GDM1 (cell line): ENCODE measurements at places on chromosomes 16 and 17.

DNA sequence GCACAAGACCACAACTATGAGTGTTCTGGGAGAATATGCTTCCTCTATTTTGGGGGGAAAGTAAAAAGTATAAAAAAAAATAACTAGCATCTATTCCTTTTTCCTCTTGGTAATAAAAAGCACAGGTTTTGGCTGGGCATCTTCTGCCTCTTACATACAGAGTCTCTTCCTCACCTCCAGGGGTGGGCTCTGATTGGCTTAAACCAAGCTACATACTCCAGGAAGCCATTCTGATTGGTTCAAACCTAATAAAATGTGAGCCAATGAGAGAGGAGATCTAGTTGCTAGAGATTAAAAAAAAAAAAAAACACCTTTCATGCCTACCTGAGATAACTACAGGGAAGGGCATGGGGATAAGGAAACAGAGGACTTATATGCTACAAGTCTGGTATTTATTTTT is 365.9 kb upstream of the ERCC4 start:
- no peak for DNase-seq

- DNase-seq: no peak
These were observed 17.7 kb upstream of the CNP start for GRCh38 chr17:41948762-41949460.

GRCh38 chr16:24539295-24539849 is at the start of gene RBBP6:
RBBP6 (plus strand) TSS chr16:24539566; CDS start chr16:24540627, 1,061 bp downstream.
- DNase-seq: peak; percentile 97

GRCh38 chr17:73847952-73848351 is 203.7 kb upstream of the SDK2 start:
- no peak for DNase-seq

DNA sequence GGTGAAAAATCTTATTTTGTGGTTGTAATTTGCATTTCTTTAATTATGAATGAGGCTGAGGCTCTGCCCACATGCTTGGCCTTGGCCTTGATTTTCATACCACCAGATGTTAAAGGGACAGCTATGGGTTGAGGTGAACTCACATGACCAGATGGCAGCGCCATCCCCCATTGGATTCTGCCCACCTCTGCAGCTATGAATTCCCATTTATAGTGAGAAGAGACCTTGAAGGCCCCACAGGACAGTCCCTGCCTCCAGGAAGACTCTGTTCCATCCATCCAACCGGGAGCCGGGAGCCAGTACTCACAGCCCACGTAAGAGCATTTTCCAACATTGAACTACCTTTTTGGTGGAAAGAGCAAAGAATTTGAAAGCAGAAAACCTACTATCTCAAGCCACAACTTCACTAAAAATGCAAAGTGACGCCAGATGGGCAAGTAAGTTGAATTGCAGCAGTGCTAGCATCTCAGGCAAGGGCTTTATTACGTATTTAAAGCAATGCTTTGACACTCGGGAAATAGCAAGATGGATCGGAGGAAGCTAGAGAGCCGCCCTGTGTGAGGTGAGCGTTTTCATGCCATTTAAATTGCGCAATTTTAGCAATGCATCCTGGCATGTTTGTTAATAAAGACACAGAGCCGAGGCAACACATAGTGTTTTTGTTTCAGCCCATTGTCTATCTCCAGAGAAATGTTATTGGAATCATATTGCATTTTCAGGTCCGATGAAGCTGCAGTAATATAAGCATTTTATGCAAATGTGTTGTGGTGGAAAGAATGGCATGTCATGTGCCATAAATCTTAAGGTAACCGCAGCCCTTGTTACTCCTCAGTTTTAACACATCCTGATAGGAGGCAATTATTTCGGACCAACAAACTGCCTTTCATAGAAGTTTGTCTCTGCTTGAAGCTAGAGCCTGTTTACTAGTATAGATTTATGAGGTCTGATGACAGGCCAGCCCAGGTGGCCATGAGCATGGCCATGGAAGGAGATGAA is 273.4 kb upstream of the TNRC6C start:
- DNase-seq: no peak

GRCh38 chr16:69276148-69277115 is 34.7 kb upstream of the VPS4A start:
- no peak for DNase-seq

- peak; percentile 12 for DNase-seq
These were observed 2.5 kb upstream of the STARD3 start for GRCh38 chr17:39634384-39634871.

- no peak for DNase-seq
These were observed 139.4 kb upstream of the CPHXL start for GRCh38 chr16:75865736-75866135.

GRCh38 chr16:53515811-53516210 is 12.8 kb upstream of the AKTIP start:
- no peak for DNase-seq

- DNase-seq: no peak
These were observed 22.1 kb upstream of the GNA13 start for GRCh38 chr17:65078441-65079160.

DNA sequence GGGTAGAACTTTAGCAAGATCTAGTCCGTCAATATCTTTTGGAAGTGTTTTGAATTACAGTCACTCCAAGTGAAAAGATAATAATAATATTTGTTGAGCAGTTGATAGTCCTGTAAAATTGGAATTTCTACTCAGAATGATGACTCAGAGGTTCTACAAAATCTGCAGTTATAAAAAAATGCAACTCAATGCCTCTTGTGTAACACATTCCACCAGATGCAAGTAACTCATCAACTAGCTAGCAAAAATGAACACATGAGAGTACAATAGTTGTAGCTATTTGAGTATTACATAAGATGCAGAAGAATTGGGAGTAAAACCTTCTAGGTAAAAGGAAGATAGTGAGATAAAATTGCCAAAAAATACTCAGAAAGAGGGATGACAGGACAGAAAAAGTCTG is 177.2 kb downstream of the CDH8 start:
- no peak for DNase-seq

GRCh38 chr16:50842589-50842988 is 100.7 kb downstream of the CYLD start:
- DNase-seq: no peak

DNA sequence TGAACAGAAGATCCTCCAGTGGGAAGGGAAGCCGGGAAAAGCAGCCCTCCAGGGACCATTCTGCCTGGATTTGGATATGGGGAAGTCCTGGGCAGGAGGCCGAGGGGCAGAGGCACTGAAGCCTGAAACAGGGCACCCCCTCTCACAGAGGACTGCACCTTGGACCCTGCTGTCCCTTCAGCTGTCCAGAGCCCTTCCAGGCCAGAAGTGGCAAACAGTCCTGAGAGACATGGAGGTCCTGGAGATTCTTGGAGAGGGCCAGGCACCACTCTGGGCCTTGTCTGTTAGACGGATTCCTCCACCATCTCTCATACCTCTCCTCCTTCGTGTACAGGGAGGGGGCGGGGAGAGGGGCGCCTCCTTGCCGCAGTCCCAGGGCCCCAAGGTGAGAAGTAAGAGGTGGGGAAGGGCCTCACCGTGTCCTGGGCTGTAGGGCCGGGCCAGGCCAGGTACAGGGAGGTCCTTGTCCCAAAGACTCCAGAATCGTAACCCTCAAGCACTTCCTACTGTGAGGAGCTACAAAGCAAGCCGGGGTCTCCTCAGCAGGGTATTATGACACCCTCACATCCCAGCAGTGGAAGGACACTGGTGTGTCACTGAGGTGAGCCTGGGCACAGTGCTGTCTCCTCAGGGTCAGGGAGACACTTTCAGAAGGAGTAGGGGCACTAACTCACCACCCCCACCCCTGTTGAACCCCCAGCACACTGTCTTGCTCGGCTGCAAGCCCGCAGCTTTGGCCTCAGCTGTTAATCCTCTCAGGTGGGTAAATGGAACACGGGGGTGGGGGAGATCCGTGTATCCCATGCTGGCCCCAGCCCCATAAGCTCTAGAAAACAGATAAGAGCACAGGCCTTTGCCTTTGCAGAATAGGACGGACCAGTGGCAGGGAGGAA is 16.6 kb upstream of the TBX2 start:
- DNase-seq: no peak

DNA sequence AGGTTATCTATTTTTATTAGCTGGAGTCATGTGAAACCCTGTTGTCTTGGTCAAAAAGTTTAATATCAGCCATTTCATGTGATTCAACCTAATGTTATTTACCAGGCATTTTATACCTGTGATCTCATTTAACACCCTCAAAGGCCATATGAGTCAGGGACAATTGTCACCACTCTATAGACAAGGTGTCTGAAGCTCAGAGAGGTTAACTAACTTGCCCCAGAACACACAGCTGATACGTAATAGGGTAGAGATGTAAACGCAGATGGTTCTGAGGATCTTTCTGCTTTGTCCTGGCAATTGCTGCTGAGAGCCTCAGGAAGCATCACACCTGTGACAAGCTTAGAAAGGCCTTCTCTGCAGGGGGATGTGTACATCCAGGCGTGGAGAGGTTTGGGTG is 4.9 kb downstream of the CD300A start:
- DNase-seq: no peak

- DNase-seq: no peak
These were observed 40.6 kb downstream of the KNOP1 start for GRCh38 chr16:19677402-19677801.

DNA sequence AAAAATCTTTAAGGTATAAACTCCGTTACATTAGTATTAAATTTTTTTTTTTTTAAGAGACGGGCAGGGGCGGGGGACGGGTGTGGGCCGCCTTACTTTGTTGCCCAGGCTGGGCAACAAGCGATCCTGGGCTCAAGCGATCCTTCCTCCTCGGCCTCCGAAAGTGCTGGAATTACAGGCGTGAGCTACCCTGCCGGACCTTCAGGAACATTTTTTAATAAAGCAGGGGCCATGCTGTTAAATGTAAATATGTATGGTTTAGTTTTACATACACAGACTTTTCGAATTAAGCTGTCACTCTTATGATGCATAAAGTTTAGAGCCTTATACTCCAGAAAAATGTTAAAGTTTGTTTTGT is 2.4 kb downstream of the PPM1D start:
- DNase-seq: no peak

- DNase-seq: no peak
These were observed 1.9 kb downstream of the CDH11 start for GRCh38 chr16:65119901-65120401.

GRCh38 chr17:77330602-77331081 is 189.9 kb downstream of the SEC14L1 start:
- no peak for DNase-seq

DNA sequence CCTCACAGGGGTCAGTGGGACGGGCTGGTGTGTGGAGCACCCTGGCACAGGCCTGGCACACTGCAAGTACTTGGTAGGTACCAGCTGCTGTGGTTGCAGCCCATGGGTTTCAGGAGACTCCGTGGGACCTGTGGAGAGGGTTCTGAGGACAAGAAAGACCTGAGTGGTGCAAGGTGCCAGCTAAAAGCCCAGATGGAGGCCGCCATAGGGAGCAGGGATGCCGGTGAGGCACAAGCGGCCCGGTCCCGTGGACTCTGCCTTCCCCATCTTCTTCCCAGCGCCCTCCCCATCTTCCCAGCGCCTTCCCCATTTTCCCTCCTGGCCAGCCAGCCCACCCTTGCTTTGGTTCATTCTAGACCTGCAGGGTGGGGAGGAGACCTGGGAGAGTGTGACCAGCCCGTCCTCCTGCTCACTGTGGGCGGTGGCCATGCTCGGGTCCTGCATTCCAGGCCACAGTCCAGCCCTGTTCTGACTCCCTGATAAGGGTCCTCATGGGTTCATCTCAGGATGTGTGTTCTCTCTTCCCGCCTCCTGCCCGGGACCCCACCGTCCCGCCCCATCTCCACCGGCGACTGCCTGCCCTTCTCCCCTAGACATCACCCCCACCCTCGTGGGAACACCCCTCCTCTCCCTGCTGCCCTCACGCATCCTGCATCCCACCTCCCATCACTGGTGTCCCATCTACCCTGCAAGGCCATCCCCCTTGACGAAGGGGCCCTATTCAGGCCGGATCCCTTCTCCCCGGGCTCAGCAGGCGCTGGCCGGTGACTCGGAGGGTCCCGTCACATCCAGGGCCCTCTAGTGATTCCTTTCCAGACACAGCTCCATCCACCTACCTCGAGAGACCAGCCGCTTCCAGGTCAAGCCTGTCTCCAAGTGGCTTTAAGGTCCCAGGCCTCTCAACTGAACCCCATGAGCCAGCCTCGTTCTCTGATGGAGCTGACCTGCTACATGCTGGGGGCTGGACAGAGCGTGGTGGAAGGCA is 3.4 kb downstream of the ZNF469 start:
- DNase-seq: no peak

DNA sequence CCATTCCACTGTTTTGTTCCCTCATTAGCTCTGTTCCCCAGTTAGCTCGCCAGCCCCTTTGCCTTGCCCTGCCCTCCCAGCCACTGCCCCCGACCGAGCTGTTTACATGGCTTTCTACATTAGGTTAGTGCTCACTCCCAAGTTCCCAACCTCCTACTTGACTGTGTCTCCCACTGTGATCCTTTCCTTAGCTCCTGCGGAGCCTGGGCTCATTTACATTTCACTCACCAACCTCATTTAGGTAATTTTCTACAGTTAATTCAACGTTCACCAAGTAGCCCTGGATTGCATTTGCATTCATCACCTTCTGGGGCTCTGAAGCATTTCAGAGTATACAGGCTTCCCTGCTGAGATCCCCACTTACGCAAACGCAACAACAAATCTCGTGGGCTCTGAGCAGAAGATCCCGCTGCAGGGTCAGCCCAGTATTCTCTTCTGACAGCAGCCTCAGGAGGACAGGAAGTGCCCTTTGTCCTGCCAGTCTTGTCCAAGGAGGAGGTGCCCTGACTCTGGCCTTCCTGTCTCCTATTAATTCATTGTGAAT is 325.8 kb upstream of the CCL2 start:
- DNase-seq: no peak

DNA sequence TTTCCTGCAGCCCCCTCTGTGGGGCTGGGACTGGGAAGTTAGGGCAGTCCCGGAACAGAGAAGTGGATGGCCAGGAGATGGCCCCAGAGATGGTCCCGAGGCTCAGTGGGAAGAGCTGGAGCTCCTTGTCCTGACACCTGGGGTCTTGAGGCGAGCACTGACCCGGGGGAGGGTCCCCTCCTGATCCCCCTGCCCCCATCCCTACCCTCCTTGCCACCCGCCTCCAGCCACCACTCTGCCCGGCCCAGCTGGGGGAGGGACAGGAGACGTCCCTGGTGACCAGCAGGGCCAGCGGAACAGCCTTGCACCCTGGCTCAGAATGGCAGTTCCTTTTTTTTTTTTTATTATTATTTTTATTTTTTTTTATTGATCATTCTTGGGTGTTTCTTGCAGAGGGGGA is 13.9 kb upstream of the RNF213 start:
- no peak for DNase-seq

DNA sequence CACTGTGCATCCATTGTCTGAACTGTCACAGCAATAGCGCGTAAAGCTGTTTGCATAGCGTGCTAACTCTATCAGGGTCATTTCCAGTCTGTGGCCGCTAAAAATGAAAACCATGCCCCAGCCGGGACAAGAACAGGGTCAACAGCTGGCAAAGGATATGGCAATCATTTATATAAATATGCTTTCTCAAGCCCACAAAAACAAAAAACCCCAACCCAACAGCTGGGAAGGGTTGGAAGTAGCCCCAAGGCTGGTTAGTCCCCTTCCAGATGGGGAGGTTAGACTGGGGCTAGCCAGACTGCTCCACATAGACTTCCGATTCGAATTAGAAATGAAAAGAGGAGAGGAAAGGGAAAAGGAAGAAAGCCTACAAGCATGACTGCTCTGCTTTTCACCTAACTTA is 203.3 kb upstream of the TBX2 start:
- DNase-seq: no peak

GRCh38 chr16:85626191-85626981 is 13.3 kb downstream of the GSE1 start:
- no peak for DNase-seq
